ENCODE measurements at places on chromosomes 3 and 15. TPM values are rescaled to one million over a fixed set of nuclear protein-coding genes. Genes with fewer than 3 reads are reported as not detected.

Gene PARP6
- total RNA-seq: 64.6 TPM

Gene ALDH1L1
- 0.07 TPM for total RNA-seq

Gene TMCO5A
- not detected for total RNA-seq

Gene ABCC5
- total RNA-seq: 22.4 TPM

Gene ARGFX
- total RNA-seq: not detected

Gene UPK1B
- 0.50 TPM for total RNA-seq

Gene GP9
- total RNA-seq: not detected

Gene C2CD4A
- total RNA-seq: 0.11 TPM

Gene CPNE4
- total RNA-seq: not detected

Gene ARL6IP5
- total RNA-seq: 32.1 TPM

DNA sequence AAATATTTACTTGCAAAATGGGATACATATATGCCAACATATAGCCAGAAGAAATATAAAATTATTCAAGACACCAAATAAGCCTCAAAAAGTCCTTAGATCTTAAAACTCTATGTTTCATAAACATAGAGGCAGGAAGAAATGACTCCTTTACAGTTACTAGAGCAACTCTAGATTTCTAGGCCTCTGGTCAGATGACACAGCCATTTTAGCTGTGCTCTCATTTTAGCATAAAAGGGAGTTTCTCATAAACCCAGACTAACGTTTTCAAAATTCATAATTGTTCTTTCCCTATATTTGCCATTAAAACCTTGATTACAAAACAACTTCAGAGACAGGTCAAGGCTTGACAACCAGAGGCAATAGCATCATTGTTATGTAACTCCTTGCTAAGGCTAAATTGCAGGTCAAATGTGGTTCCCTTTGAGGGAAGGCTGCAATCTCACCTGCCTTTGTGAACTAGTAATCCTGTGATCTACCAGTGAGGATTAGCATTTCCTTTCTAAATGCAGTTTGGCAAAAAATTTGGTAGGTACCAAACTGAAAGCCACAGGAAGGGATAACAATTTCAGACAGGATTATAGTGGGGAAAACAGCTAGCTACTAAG is 8.2 kb downstream of the THOC7 start:
- no peak for DNase-seq
- no peaks in the 10 kb centered on the region for H3K36me3 ChIP-seq
- no peaks in the 10 kb centered on the region for H3K4me1 ChIP-seq

GRCh38 chr3:112119962-112120836 is 12.8 kb downstream of the GCSAM start:
- H3K4me1 ChIP-seq: peaks cover 7% of the 10 kb centered on the region
- H3K36me3 ChIP-seq: peaks cover 3% of the 10 kb centered on the region
- no peak overlapping the region for H3K4me3 ChIP-seq
- no peaks in the 10 kb centered on the region for H3K27me3 ChIP-seq
- no peak overlapping the region for H3K27ac ChIP-seq
- DNase-seq: no peak

- H3K36me3 ChIP-seq: peaks cover 4% of the 10 kb centered on the region
- DNase-seq: no peak
- peak overlapping the region; percentile 53 for H3K27ac ChIP-seq
- no peak overlapping the region for H3K4me3 ChIP-seq
These were observed 21.0 kb downstream of the TKT start for GRCh38 chr3:53234841-53235232.

DNA sequence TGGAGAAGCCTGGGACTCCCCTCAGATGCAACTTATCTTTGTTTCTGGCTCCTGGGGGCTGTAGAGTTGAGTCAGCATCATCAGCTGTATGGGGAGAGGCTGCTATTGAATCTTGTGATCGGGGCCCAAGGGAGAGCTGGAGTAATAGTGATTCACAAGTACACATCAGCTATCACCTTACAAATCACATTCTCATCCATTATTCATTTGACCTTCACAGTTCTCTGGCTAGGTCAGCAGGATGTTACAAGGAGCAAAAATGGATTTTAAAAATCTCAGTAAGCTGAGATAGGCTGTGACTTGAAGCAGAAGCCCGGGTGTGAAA is 175.0 kb downstream of the OPA1 start:
- DNase-seq: no peak
- H3K27ac ChIP-seq: no peak overlapping the region
- H3K4me1 ChIP-seq: no peaks in the 10 kb centered on the region
- H3K36me3 ChIP-seq: no peaks in the 10 kb centered on the region
- H3K27me3 ChIP-seq: no peaks in the 10 kb centered on the region
- H3K4me3 ChIP-seq: no peak overlapping the region

DNA sequence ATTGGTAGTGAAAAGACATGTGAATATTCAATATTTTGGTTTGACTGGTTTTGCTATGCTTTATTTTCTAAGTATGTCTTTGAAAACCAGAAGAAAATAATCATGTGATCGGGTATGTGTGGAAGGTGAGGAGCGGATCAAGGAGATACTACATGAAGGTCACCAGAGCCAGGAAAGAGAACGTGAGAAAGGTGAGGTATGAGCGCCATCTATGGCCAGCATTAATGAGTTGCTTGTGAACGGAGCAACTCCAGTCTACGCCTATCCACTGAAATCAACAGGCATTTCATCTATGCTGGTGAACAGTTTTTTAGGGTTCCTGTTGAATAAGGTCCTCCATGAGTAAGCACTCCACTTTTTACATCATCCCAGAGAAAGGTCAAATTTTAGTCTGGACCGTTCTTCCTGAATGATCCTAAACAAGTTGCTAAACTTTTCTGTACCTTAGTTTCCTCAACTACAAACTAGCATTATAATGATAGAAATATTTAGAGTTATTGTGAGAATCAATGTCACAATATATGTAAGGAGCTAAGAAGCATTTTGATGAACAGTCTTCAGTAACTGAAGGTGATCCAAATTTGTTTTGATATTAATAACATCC is 1435.2 kb upstream of the CADM2 start:
- no peak overlapping the region for H3K4me3 ChIP-seq
- H3K27me3 ChIP-seq: no peaks in the 10 kb centered on the region
- DNase-seq: peak; percentile 62
- no peaks in the 10 kb centered on the region for H3K4me1 ChIP-seq
- H3K36me3 ChIP-seq: no peaks in the 10 kb centered on the region

DNA sequence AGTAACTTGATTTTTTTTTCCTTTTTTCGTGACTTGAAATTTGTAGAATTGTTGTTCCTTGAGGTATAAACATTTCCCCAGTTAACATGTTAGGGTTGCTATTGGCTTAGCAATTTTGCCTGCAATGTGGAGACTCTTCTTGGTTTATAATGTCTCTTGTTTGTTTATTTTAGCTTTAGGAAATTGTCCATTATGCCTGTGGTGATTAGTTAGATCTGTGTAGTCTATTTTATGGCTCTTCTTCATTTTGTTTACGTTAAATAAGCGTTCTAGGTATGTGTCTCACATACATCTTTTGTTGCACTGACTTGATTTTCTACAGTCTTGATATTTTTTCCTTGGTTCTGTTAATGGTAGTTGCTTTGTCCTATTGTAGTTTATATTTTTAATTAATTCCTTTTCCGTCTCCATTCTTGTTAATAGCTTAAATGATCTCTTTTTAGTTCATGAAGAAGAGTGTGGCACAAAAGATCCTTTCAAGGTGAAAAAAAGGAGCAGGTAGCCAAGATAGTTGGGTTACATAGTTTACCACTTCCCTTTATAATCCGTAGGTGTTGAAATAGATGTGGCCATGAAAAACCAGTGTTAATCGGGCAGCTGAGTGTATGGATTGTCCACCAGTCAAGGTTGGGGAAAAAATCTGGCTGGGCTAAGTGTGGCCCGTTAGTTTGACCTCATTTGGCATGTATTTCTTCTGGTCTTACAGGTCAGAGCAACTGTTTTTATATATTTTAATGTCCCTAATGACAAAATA is 12.1 kb downstream of the IQGAP1 start:
- DNase-seq: no peak
- peak overlapping the region; percentile 96 for H3K27ac ChIP-seq
- H3K4me1 ChIP-seq: peaks cover 41% of the 10 kb centered on the region
- H3K4me3 ChIP-seq: no peak overlapping the region
- H3K36me3 ChIP-seq: no peaks in the 10 kb centered on the region

- H3K27ac ChIP-seq: peak overlapping the region; percentile 53
- peaks cover 18% of the 10 kb centered on the region for H3K4me1 ChIP-seq
- no peaks in the 10 kb centered on the region for H3K27me3 ChIP-seq
- H3K4me3 ChIP-seq: no peak overlapping the region
- DNase-seq: peak; percentile 57
- H3K36me3 ChIP-seq: peaks cover 5% of the 10 kb centered on the region
These were observed 17.6 kb downstream of the TKT start for GRCh38 chr3:53238051-53238850.

- H3K36me3 ChIP-seq: no peaks in the 10 kb centered on the region
- no peak overlapping the region for H3K4me3 ChIP-seq
- peaks cover 33% of the 10 kb centered on the region for H3K4me1 ChIP-seq
- H3K27ac ChIP-seq: no peak overlapping the region
- no peaks in the 10 kb centered on the region for H3K27me3 ChIP-seq
These were observed 59.6 kb upstream of the LMCD1 start for GRCh38 chr3:8441969-8442559.

- peaks cover 11% of the 10 kb centered on the region for H3K36me3 ChIP-seq
- H3K27me3 ChIP-seq: no peaks in the 10 kb centered on the region
- H3K27ac ChIP-seq: no peak overlapping the region
- DNase-seq: no peak
- no peak overlapping the region for H3K4me3 ChIP-seq
- no peaks in the 10 kb centered on the region for H3K4me1 ChIP-seq
These were observed 49.4 kb upstream of the ACVR2B start for GRCh38 chr3:38404286-38404685.

DNA sequence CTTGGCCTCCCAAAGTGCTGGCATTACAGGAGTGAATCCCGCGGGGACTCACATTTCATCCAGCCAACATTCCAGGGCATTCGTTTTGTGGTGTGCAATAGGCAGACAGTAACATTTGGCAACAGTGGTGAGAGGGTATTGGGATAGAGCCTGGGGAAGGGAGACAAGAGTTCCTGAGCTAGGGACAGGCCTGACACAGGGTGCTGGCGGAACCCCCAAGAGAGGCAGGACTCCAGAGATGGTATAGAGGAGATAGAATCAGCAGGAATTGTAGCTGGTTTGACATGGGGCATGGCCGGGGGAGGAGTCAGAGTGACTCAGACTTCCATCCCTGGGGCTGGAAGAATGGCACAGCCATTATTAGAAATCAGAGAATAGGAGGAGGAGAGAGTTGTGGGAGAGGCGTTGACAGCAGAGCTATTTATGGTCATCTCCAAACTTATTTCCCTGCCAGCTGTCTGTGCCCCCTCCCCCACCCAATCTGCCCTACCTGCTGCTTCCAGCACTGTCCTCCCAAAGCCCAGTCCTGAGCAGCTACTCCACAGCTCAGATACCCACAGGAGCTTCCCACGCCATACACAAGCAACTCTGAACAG is 4.4 kb upstream of the IDH2 start:
- no peak for DNase-seq
- no peak overlapping the region for H3K4me3 ChIP-seq
- H3K27me3 ChIP-seq: no peaks in the 10 kb centered on the region
- H3K27ac ChIP-seq: no peak overlapping the region
- no peaks in the 10 kb centered on the region for H3K36me3 ChIP-seq

- peaks cover 41% of the 10 kb centered on the region for H3K4me1 ChIP-seq
- no peak overlapping the region for H3K4me3 ChIP-seq
- H3K36me3 ChIP-seq: peaks cover 1% of the 10 kb centered on the region
- peak; percentile 82 for DNase-seq
- H3K27ac ChIP-seq: no peak overlapping the region
These were observed 23.2 kb upstream of the VILL start for GRCh38 chr3:37967260-37967881.

DNA sequence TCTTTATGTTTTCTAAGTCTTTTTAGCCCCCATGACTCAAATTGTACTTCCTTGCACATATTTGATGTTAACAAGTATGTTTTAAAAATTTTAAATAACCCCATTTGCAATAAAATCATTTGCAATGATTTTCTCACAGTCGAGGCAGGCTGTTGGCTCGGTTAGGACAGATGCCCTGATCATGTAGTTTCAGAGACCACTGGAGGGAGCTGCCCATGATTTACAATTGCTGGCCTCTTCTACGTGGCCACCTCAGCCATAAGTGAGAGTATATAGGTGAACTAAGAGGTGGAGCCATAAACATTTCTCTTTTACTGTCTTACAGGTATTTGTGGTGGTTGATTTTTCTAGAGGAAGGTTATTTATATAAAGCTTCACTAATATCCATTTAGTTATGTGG is 1.7 kb downstream of the DTWD1 start:
- no peaks in the 10 kb centered on the region for H3K36me3 ChIP-seq
- H3K4me3 ChIP-seq: no peak overlapping the region
- no peak for DNase-seq

GRCh38 chr3:142863930-142864920 is 24.7 kb downstream of the PCOLCE2 start:
- H3K27me3 ChIP-seq: no peaks in the 10 kb centered on the region
- no peak overlapping the region for H3K27ac ChIP-seq
- H3K36me3 ChIP-seq: no peaks in the 10 kb centered on the region
- no peak for DNase-seq
- no peak overlapping the region for H3K4me3 ChIP-seq
- no peaks in the 10 kb centered on the region for H3K4me1 ChIP-seq

DNA sequence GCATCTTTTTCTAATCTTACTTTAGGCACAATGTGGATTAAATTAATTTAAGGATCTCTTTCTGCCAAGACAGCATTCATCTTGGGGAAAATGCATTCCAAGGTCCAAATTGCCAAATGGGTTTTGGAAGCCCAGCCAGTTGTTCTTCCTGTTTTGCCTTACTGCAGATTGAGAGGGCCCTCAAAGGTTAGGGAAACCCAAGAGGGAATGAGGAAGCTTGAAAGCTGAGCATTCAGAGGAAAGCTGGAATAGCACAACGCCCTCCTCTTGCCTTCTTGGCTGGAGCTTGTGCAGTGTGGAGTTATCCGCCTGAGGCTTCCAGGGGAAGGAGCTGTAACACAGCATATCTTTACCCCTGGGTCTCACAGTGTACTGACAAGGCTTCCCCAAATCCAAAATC is 18.2 kb upstream of the SACM1L start:
- no peaks in the 10 kb centered on the region for H3K27me3 ChIP-seq
- H3K36me3 ChIP-seq: peaks cover 2% of the 10 kb centered on the region
- no peaks in the 10 kb centered on the region for H3K4me1 ChIP-seq
- no peak overlapping the region for H3K27ac ChIP-seq
- no peak for DNase-seq

GRCh38 chr3:10515884-10516495 is 10.6 kb upstream of the ATP2B2 start:
- DNase-seq: peak; percentile 20
- no peaks in the 10 kb centered on the region for H3K27me3 ChIP-seq
- H3K4me3 ChIP-seq: no peak overlapping the region
- H3K27ac ChIP-seq: no peak overlapping the region
- H3K4me1 ChIP-seq: no peaks in the 10 kb centered on the region

DNA sequence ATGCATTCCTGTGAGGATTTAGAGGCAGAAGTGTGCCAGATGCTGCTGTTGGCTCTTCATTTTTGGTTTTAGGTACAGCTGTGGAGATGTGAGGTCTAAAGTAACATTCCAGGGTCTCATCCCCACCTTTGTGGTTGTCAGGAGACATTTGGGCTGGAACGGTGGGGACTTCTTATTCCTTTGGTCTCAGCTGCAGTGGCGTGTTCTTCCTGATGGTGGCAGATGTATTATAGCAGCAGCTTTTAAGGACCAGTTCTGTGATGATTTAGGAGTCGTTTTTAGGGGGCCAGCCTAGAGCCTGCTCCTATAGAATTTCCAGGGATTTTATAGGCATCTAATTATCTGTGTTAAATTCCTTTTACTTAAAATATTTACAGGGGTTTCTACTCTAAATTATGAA is 221.0 kb upstream of the EOMES start:
- no peaks in the 10 kb centered on the region for H3K27me3 ChIP-seq
- H3K27ac ChIP-seq: no peak overlapping the region
- no peak overlapping the region for H3K4me3 ChIP-seq
- no peaks in the 10 kb centered on the region for H3K4me1 ChIP-seq

GRCh38 chr3:48209445-48209844 is 13.8 kb upstream of the CAMP start:
- H3K36me3 ChIP-seq: no peaks in the 10 kb centered on the region
- H3K4me3 ChIP-seq: no peak overlapping the region
- H3K27me3 ChIP-seq: no peaks in the 10 kb centered on the region
- DNase-seq: no peak
- H3K27ac ChIP-seq: no peak overlapping the region

Data from Caco-2 (cell line).